Stimulated activated CD8-positive, alpha-beta memory T cell treated with anti-CD3 and anti-CD28 coated beads, Interleukin-2, amount 100 ng/mL, for 1 hour (primary cell): ENCODE measurements at places on chromosomes 12 and 14.

DNA sequence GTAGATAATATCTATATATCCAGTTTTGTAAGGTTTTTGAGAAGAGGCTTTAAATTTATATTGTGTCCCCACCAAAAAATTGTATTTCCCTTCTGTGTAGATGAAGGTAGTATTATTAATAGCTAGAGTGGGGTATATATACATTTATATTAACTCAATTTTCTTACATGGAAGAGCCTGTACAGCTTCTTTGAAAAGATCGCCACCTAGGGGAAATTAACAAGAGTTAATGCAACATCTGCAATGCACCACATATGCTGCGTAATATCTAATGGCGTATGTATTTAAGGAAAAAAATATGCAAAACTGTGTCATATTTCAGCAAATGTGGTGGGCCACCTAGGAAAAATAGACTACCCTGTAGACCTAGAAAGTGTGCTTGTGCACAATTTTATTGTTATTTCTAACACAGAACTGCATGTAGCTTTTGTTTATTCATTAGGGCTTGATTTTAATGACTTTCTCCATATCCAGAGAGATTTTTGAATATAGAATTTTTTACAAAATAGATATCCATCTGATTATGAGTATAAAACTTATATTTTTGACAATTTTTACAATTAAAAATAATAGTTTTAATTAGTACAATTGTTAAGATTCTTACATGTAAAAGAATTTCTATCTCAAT lies 14.0 kb downstream of the CCER1 start:
- no peak for DNase-seq

DNA sequence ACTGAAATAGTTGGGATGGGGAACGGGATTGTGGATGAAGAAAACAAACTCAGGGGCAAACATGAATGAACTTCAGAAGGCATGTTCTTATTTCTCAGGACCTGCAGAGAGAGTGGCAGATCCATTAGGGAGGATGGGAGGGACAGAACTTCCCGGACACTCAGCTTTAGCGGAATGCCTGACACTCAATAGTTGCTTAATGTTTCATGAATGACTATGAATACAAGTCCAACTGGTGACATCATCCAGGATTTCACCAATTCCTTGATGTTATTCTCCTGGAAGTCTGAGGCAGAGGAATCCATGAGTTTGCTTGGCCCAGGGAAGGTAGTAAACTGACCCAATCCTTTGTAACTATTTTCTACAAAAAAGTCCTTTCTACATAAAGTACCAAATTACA lies 37.8 kb upstream of the LRRC10 start:
- no peak for DNase-seq

GRCh38 chr12:94534278-94534677 lies 74.6 kb upstream of the CEP83 start:
- no peak for DNase-seq

DNA sequence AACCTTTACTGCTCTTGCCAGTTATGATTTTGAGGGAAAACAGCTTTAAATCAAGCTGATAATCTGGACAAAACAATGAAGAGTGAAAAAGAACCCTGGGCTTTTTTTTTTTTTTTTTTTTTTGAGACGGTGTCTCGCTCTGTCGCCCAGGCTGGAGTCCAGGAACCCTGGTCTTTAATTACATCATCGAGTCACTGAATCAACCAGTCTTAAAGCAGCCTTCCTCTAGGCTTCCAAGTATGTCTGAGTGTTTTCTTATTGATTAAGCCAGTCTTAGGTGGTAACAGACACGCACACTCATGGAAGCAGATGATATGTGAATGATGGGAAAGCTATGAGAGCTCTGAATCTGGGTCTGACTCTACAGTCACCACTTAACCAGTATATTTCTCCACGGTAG lies 5.9 kb upstream of the VCPKMT start:
- no peak for DNase-seq

GRCh38 chr14:51681411-51681810 lies 29.7 kb downstream of the FRMD6 start:
- no peak for DNase-seq
